ENCODE measurements at places on chromosomes 4 and X.

GRCh38 chr4:134780244-134780643 lies 578.7 kb upstream of the PABPC4L start:
- DNase-seq: no peak

- peak; percentile 75 for DNase-seq
Measured at GRCh38 chr4:170089668-170090351, at the start of gene AADAT. TSS of gene AADAT (minus strand) at chr4:170089956. CDS start at chr4:170089690, 266 bp downstream.

- DNase-seq: no peak
Measured at GRCh38 chrX:69221239-69222102, 56.2 kb upstream of the PJA1 start.

- no peak for DNase-seq
Measured at GRCh38 chrX:68763481-68763880, 65.3 kb upstream of the EFNB1 start.

DNA sequence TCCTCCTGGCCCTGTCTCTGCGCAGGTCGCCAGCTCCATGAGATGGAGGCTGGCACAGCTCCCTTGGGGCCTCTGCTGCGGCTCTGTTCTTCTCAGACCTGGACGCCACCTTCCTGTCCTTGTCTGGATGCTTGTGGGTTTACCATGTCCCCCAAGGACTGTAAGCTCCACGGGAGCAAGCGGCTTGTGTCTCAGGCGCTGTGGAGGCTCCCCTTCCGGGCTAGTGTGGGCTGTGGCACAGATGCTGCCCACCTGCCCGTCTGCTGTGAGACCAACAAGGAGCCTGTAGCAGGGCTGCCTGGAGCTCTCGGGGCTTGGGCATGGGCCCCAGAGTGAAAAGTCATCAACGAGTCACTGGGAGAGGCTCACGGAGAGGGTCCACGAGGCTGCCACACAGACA lies 25.2 kb downstream of the NAT8L start:
- no peak for DNase-seq

Data from amygdala (tissue), 56 donors.